ENCODE measurements at places on chromosomes 6 and 20.

DNA sequence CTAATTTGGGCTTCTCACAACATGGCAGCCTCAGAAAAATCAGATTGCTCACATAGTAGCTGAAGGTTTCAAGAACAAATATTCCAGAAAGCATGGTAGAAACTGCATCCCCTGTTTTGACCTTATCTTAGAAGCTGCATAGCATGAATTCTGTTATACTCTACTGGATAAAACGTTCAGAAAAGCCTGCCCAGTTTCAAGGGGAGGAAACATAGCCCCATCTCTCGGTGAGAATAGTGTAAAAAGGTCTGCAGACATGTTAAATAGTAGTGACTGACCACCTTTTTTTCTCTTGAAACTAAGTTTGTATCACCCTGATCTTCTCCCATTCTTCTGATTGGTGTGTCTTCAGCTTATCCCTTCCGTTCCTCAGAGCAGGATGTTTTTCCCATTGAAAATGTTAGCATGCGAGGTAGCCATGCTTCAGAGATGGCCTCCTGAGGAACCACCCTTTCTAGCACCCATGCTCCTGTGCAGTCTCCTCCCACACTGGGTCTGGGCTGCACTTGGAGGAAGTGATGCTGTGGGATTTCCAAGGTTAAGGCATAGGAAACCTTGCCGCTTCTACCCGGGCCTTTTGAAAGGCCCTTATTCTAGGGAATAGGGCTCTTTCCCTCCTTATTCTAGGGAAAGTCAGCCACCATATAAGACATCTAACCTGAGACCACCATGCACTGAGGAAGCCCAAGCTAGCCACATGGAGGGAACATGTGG is 50.1 kb downstream of the MARCKS start:
- DNase-seq, result no peak

DNA sequence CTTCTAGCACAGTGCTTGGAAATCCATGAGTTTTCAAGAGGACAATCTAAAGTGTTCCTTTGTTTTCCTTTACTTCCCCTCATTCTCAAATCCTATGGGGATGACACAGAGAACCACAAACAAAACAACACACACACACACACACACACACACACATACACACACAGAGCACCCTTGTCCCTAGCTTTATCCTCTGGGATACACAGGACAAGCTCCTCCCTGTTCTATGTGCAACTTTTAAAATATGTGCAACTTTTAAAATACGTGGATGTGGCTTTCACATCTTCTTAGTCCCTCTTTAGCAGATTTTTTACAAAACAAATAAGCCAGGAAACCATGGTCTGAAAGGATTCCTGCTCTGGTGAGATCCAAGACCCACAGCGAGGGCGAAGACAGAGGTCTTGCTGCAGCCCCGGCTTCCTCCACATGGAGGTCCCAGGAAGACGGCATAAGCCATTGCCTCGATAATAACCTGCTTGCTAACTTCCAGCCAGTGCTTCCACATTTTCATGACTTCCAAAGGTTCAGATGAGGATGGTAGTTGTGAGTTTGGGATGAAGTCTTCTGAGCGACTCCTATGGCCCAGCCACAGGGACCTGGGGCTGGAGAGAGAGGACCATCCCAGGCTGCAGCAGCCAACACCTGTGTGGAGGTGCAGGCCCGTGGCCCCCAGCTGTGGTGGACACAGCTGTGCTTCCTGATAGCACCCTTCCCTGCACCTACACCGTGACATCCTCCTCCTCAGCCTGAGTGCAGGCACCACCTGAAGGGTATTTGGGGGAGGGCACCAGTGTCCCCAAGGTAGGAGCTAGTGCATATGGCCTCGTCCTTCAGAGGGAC is 62.8 kb upstream of the CD93 start:
- no peak for DNase-seq

DNA sequence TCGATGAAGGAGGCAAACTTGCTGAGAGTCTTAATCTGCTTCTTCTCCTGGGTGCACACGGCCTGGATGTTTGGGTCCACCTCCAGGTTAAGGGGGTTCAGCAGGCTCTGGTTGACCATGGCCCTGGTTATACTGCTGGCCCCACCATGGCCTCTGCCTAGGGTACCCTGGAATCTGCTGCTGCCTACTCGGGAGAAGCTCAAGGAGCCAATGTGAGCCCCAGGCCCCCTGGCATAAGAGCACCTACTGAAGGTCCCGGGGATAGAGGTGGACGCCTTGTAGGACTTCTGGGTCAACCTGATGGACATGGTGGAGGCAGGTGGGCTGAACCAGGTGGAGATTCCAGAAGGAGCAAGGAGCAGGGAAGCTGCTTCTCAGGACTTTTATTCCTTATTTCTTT is 17.9 kb upstream of the FKBP1C start:
- DNase-seq, result no peak

GRCh38 chr6:3757241-3757641 is 5.7 kb upstream of the PXDC1 start:
- no peak for DNase-seq

- DNase-seq, result no peak
These were observed 33.4 kb upstream of the RIMS1 start for GRCh38 chr6:71852948-71853347.

DNA sequence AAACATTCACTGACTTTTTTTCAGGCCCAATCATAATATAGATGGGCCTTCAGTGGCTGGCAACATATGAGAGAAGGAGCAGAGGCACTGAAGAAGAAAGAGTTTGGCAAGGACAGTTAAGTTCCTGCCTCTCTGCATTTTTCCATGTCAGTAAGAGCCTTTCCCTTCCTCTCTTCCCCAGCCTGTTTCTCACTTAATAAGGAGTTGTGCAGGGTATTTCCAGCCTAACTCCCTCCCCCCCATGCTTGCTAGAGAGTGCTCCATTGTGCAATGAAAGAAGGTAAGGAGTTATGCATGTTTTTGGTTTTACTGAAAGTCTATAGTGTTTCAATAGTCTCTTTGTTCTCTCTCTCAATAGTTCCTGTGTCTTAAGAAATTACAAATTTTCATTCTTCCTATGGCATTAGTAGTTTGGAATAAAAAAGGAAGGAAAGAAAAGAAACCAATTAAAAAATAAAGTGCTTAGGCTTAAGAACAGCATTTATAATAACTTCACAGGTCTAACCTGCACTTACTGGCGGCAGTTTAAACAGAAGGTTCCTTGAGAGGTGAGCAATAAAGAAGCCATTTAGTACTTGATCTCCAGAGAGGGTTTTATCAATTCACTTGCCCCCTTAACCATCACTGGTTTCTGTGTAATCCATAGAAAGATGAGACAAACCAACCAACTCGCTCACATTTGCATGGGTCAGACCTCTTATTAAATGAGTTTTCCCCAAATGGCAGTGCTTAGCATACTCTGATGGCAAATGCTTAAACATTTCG is 251.1 kb downstream of the PTPRT start:
- no peak for DNase-seq

DNA sequence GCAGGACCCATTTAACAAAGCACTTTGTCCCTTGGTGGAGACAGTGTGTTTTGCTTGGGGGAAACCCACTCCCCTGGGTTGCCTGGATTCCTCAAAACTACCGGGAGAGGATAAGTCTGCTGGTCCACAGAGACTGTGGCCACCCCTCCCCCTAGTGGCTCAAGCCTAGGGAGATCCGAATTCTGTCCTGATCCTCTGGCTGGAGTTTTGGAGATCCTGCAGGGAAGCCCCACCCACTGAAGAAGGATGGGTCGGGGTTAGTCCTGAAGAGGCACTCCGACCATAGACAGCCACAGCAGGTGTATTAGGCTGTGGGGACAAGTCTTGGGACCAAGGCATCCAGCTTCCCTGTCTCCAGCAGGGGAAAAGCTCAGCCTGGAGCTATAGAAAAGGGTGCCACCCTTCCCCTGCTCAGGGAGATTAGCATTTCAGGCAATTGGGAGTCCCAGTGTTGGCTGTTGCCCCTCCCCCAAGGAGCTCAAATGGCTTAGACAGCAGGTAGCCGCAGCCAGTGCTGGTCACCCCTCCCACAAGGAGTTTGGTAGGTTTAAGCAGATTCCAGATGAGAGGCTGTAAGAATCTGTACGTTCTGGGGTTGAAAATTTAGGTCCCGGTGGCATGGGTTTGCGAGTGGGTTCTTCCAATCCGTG is 750.0 kb downstream of the TBC1D32 start:
- no peak for DNase-seq
